ENCODE measurements at places on chromosomes 12 and 14.

DNA sequence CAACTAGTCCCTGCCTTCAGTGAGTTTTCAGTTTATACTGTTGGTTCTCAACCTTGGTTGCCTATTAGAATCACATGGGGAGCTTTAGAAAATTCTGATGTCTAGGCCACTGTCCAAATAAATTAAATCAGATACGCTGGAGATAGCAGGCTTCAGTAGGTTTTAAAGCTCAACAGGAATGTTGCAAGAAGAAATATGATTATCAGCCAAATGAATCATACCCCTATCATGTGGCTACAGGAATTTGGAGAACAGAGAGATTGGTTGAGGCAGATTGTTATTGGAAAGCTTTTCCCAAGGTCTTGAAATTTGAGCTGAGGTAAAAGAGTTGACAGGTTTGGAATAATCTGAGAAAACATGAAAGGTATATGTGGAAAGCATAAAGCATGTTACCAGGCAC, 125.3 kb downstream of the WIF1 start:
- no peak for DNase-seq

DNA sequence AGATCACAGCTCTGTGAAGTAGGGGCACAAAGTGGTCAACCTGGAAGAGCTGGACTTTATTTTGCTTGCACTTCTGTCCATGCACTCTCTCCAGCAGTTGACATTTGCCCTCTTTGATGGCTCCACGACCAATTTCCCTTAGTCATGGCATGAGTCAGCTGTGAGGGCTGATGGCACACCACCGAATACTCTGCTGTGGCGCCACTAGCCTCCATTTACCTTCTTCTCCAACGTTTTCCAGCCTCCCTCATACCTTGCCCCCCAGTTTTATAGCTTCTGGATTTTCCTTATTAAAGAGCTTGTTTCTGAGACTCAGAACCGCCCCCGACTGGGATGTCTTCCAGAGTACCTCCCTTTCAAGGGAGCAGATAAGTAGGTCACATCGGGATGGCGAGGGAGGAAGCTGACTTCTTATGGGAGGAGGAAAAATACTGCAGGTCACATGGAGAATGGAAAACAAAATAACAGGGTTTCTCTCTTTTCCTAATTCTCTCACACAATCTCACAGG, 17.6 kb downstream of the NINJ2 start:
- DNase-seq, result no peak

GRCh38 chr12:47504775-47505446, 200.9 kb downstream of the RPAP3 start:
- no peak for DNase-seq

DNA sequence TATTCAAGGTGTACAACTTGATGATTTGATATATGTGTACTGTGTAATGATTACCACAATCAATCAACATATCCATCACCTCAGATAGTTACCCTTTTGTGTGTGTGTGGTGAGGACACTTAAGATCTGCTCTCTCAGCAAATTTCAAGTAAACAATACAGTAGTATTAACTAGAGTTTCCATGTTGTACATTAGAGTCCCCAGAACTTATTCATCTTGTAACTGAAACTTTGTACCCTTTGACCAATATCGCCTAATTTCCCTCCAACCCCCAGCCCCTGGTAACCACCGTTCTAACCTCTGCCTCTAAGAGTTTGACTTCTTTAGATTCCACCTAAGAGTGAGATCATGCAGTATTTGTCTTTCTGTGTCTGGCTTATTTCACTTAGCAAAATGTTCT, 12.1 kb downstream of the ADCK1 start:
- no peak for DNase-seq

DNA sequence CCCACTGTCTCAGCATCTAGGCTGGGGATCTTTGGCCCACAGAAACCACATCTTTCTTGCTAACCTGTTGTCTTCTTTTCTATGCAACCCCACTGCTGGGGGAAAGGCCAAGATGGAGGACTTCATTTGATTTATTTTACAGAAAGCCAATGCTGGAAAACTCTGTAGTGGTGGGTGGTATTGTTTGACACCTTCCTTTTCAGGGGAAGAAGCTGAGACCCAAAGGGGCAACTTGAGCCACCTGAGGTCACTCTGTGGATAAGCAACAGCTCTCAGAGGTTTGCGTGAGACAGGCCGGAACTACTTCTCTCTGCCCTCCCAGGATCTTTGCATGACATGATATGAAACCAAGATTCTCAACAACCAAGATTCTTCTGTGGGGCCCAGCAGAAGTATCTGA, 645.2 kb downstream of the VRK1 start:
- no peak for DNase-seq

GRCh38 chr14:25375639-25376038, 325.7 kb upstream of the STXBP6 start:
- no peak for DNase-seq
